ENCODE measurements at places on chromosomes 3 and 15. TPM values are rescaled to one million over a fixed set of nuclear protein-coding genes. Genes with fewer than 3 reads are reported as not detected.

Gene ITIH4
- 2.0 TPM for total RNA-seq

Gene SAMMSON
- total RNA-seq = 2.8 TPM

Gene LRRC34
- 2.2 TPM for total RNA-seq

Gene ITIH1
- not detected for total RNA-seq

Gene ZNF620
- total RNA-seq = 2.5 TPM

Gene CRYBG3
- total RNA-seq = 19.8 TPM

Gene FAM3D
- total RNA-seq = not detected

Gene LRRIQ4
- total RNA-seq = 0.23 TPM

Gene SPINK8
- total RNA-seq = not detected

Gene MLF1
- total RNA-seq = 7.6 TPM

Data from esophagus muscularis mucosa (tissue), 4 donors.